IPS DF 19.7 (cell line): ENCODE measurements at places on chromosomes 6 and 20.

- DNase-seq = no peak
Measured at GRCh38 chr6:71473926-71474325, 185.3 kb downstream of the OGFRL1 start.

GRCh38 chr20:3222635-3223600, 13.6 kb downstream of the ITPA start:
- no peak for DNase-seq

GRCh38 chr6:17966451-17966850, 21.0 kb downstream of the KIF13A start:
- DNase-seq = no peak

DNA sequence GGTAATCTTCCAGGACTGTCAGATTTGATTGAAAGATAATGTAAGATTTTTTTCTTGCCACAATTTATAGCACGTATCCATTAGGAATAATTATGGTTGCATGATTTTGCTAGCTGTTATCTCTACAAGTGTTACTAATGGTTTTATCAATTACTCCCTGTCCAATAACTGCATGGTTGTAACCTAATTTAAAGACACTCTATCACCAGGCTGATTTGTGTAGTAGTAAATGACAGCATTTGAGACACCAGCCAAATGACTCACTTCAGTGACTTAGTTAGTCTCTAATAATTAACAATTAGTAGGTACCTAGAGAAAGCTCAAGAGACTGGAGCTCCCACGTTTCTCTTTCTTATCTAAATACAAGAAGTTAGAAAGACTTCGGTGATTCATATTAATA, 453.8 kb upstream of the POU3F2 start:
- DNase-seq = no peak

DNA sequence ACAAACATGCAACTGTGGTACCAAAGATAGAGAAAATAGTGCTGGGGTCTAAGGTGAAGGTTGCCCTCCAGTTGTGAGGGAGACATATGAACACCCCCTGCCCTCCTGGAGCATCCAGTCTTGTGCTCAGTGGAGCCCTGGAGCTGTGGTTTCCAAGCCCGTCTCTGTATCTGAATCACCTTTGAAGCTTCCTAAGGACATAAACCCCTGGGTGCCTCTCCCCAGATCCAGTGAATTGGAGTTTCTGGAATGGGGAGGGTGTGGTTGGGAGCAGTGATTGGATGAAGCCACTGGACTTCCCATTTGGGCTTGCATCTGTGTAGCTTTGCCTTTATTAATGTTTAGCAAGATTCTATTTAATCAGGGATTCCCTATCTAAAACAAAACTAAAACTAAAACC, 22.4 kb upstream of the E2F3 start:
- DNase-seq = no peak

- no peak for DNase-seq
Measured at GRCh38 chr6:166418691-166419143, 36.0 kb upstream of the MPC1 start.

GRCh38 chr20:5133998-5134397, 7.2 kb downstream of the CDS2 start:
- no peak for DNase-seq

DNA sequence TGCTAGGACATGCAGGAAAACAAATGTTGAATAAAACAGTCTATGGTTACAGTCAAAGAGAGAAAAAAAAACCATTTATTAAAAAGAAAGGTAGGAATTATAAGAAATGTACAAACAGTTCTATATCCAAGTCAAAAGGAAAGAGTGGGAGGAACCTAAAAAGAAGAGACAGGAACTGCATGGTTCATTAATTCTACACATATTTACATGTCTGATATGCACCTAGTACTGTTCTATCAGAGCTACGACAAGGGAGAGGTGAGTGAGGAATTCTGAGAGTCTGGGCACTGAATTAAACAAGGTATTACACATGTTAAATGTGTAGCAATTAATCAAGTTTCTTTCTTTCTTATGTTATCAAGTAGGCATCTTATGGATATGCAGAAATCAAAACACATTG, 41.9 kb downstream of the SYCP2 start:
- DNase-seq = no peak

- DNase-seq = no peak
Measured at GRCh38 chr20:56163806-56164205, 84.7 kb upstream of the MC3R start.

DNA sequence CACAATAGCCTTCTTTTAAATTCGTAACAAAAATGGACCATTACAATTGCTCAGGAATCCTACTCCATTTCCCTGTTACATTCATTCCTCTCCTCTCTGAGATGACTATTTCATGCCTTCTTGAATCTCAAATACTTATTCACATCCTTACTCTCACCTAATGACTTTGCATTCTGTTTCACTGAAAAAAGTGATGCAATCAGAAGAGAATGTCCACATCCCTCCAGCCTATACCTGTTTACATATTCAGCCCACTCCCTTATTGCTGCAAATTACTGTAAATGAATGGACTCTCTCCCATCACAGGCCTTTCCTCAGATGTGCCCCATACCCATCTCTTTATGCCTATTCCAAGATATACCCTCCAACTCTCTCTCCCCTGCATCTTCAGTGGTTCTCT, 8.6 kb downstream of the TAAR1 start:
- DNase-seq = no peak

- no peak for DNase-seq
Measured at GRCh38 chr20:55500130-55500529, 505.2 kb downstream of the CBLN4 start.

DNA sequence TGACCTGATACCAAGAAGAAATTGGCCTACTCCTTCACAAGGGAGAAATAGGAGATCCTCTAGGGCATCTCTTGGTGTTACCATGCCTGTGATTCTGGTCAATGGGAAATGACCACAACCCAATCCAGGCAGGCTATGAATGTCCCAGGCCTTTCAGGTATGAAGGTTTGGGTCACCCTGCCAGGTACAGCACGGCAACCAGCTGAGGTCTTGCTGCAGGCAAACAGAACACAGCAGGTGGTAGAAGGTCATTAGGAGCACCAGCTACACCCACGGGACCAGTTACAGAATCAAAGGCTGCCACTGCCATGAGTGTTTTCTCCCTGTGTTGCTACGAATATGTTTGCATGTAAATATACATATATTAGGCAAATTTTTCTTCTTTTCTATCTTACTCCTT, 202.3 kb downstream of the ERMARD start:
- no peak for DNase-seq

DNA sequence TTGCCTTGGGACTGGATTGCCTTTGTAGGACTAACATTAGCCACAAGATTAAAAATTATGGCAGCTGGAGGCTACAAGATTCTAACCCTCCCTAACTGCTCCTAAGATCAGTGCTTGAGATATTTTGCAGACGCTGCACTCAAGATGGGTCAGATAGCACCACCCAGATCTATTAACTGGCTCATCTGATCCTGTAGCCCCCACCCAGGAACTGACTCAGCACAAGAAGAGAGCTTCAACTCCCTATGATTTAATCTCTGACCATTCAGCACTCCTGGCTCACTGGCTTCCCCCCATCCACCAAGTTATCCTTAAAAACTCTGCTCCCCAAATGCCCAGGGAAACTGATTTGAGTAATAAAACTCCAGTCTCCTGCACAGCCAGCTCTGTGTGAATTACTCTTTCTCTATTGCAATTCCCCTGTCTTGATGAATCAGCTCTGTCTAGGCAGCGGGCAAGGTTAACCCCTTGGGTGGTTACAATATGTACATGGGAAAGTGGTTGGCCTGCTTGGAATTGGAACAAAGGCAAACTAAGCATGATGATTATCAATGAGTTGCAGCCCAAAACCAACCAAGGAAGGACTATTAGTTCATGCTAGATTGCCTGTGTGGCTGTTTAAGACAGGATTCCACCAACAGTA, 111.3 kb downstream of the OR2B2 start:
- DNase-seq = no peak

GRCh38 chr20:52500157-52500556, 308.6 kb upstream of the ZFP64 start:
- no peak for DNase-seq

DNA sequence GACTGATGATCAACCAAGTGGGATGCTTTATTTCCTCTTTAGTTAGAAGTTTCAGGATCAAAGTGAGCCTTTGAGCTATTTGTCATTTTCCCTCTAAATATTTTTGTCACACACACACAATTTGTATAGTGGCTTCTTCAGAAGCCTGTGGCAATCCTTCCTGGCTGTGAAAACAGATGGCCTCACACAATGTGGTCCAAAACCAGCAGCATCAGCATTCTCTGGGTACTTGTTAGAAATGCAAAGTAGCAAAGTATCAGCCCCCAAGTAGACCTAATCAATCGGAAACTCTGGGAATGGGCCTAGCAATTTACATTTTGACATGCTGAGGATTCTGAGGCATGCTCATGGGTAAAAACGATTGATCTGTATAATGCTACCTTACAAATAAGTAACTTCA, 115.9 kb downstream of the PAX1 start:
- no peak for DNase-seq

GRCh38 chr20:3775457-3776108, 5.7 kb downstream of the SPEF1 start:
- DNase-seq = no peak

DNA sequence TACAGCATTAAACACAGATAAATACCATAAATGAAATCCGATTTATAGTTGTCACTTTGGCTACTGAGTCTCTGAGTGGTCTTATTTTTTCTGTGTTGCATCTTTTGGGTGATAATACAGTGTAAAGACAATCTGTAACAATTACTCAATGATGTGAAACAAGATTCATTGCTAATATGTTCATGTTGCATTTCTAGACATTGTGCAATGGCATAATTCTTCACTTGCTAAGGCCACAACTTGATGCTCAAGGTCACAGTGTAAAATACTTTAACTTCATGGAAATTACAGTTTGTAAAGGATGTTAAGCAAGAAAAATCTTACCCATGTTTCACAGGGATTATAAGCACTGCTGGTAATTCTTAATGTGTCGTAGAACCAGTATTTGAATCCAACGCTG, 74.9 kb upstream of the SMLR1 start:
- no peak for DNase-seq

GRCh38 chr6:117907601-117908245, 659 bp downstream of the SLC35F1 start:
- DNase-seq = no peak

DNA sequence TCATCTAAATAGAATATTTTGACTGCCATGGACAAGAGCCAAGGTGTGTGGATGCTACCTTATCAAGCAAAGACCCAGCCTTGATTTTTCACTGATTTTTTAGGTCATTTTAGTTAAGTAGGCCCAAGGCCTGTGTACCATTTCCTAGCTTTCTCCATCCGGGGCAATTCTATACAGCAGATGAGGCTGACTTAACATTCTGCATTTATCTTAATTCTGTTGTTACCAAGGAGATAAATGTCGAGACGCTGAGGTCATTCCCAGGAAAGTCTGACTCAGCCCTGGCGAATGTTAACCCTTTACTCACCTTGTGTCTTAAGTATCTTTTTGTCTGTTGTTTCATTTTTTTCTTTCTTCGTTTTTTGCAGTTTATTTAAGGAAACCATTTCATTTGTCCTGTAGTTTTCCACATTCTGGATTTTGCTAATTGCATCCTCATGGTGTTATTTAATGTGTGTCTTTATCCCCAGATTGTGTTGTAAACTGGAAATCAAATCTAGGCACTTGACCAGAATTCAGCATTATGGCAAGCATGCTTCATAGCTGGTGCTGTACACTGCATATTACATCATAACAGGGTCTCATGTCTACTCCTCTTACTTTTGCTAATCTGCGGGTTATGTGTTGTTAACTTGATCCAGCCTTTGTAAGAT, 277.0 kb downstream of the CDKAL1 start:
- DNase-seq = peak; percentile 95

DNA sequence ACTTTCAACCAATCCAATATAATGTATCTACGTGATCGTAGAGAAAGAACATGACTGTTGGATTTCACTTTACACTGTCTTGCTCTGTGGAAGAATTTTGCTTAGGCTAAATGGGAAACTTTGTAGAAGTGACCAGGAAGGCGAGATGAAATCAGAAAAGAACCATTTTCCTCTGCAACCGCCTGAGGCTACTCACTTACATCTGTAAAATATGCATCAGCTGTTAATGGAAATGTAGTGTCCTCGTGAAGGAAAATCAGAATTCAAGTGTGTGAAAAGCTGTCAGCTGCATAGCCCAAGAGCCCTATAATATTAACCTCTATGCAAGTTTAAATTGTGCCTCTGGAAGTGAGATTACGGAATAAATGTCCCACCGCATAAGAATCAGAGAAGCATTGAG, 277.9 kb downstream of the C6orf118 start:
- DNase-seq = no peak

DNA sequence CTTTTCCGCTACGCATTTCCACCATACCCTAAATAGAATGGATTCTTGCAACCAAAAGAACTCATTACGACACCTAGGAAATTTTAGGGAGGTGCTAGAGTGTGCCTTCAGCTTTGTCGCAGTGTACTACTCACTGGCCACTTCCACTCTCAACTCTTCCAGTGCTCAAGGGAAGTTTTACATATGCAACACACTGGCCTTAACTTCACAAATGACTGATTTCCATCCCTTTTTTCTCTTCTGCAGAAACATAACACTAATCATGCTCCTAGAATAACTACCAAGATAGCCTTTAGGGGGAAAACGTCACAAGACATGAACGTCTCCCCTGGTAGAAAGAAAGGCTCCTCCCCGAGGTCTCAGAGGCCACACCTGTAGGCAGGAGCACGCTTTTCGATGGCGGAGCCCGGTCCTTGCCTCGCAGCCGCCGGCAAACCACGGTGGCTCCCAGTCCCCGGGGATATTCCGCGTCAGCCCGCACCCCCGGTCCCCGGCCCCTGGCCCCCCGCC, 584 bp downstream of the LYRM4 start:
- DNase-seq = no peak

DNA sequence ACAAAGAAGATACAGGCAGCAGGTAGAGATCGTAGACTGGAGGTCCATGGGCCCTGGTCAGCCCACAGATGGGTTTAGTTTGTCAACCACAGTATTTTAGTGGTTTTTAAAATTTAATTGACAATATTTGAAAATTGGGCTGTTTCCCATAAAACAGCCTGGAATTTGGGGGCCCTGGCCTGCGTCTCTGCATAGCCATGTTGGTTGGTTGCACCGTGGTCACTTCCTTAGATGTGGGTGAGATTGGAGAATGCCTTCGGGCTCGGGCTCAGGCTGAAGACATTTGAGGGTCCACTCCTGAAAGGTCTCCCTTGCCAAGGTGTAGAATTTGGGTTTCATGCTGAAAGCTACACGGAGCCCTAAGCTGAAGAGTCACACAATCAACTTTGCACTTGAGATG, 7.7 kb downstream of the DUSP22 start:
- DNase-seq = no peak

DNA sequence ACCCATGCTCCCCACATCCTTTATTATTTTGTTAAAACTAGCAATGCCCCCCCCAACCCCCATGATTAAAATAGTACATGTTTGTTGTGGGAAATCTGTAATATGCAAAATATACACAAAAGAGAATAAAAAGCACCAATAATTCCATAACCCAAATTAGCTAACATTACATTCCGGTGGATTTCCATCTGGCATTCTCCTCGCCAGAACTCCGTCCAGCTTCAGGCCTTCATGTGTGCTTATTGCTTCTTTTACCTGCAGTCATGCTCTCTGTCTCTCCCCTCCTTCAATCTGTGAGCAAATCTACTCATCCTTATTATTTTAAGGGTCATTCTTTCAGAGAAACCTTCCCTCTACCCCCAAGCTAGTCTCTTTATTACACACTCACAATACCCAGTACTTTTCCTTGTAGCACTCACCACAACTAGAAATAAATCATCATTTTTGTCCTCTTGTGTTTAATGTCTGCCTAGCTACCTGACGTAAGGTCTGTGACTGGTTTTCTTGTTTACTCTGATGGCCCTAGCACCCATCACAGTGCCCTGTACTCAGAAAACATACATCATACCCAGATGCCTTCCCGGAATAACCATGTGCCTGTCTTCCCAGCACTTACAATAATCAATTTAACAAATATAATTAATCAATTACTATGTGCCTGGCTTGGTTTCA, 25.6 kb upstream of the IER3 start:
- no peak for DNase-seq
